ENCODE measurements at places on chromosomes 6 and 20.

DNA sequence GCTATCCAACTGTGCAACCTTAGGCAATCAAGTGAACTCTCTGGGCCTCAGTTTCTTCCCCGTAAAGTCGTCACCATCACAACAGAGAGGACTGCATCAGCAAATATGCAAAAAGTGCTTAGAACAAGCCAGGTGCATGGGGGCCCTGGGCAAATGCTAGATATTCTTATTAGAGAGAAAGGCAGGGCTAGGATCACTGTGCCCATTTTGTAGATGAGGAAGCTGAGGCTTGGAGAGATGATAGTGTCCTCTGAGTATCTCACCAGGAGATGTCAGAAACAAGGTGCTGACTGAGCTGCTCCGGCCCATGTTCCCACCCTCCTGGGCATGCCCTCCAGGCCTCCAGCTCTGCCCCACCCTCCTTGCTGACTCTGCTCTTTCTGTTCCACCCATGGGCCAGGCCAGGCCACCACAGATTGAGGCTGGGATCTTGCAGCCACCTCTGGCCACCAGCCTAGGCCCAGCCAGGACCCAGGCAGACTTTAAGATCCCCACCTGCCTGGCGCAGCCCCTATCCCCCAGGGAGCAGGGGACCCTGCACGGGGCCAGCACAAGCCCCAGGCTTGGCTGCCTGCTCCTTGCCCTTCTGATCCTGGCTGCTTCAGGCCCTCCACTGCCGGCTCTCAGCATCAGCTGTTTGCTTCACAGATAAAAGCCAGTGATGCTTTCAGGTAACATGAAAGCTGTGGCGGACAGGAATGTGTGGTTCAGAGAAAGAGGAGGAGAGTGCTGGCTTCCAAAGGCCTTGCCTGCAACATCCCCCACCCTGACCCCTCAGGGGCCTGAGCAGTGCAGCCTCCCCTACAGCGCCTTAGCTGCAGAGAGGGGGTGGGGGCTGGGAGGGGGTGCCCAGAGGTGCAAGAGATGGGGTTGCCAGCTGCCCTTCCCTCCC, 47.6 kb downstream of the GRM4 start:
- no peak for DNase-seq

DNA sequence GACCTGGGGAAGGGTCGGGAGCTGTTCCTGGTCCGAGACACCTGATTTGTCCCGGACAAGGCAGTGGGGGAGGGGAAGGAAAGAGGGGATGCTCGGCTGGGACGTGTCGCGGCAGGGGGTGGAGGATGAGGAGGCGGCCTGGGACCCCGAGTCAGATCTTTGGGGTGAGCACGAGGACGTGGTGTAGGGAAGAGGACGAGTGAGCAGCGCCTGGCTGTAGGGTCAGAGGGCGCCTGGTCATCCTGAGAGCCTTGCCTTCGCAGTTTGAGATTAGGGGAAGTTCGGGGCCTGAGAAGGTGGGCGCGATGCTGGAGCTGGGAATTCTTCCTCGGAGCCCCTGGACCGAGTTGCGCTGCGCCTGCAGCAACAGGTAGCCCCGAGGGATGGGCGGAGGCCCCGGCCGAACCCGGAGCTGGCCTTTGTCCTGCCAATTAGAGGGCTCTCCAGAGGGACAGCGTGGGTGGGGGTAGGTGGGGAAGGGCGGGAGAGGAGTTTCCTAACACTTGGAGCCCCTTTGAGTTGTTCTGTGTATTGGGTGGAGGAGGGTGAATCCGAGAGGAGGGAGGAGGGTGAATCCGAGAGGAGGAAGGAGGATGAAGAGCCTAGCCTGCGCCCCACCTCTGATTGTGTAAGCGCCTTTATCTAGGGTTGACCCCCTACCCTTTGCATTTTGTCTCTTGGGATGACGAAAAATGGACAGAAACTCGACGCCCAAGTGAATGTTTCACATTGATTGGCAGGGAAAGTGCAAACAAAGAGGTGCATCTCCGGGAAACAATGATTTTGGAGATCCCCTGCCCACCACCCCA, 72.0 kb downstream of the SOX4 start:
- no peak for DNase-seq

DNA sequence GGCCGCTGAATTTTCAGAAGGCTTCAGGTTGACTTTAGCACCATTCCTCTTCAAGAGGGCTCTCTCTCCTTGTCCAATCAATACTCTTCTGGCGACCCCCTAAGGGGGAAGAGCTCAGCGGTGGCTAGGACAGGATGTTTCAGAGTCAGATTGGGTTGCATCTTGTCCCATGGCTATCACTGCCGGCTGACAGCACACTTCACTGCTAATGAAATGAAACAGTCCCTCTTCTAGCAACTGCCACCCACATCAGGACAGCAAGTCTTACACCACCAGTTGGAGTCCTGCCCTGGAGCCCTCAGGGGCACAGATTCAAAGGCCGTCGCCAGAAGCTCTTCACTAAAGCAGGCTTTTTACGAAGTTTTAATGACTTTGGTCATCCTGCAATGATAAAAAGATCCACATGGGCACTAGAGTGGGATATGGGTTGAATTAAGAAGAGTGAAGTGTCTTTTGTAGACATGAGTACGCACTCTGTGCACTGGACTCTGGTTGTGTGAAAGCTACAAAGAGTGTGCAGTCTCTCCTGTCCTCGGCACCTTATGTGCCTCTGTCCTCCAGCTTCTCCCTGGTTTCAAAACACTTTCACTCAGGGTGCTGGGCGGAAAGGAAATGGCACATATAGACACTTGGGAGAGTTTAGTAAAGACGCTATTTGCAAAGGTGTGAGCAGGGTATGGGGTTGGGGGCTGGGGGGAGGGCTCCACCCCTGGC, 66.1 kb upstream of the SLC22A16 start:
- DNase-seq = no peak

GRCh38 chr6:152267967-152268845, 369.0 kb downstream of the SYNE1 start:
- peak; percentile 27 for DNase-seq

- no peak for DNase-seq
These were observed 689.3 kb upstream of the FLRT3 start for GRCh38 chr20:15026759-15027158.

- no peak for DNase-seq
These were observed 281.5 kb downstream of the TSHZ2 start for GRCh38 chr20:53253668-53254067.

DNA sequence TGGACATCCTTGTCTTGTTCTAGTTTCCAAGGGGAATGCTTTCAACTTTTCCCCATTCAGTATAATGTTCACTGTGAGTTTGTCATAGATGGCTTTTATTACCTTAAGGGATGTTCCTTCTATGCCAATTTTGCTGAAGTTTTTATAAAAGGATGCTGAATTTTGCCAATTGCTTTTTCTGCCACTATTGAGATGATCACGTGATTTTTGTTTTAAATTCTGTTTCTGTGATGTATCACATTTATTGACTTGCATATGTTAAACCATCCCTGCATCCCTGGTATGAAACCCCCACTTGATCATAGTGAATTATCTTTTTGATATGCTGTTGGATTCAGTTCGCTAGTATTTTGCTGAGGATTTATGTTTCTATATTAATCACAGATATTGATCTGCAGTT, 130.6 kb upstream of the TAB2 start:
- no peak for DNase-seq

DNA sequence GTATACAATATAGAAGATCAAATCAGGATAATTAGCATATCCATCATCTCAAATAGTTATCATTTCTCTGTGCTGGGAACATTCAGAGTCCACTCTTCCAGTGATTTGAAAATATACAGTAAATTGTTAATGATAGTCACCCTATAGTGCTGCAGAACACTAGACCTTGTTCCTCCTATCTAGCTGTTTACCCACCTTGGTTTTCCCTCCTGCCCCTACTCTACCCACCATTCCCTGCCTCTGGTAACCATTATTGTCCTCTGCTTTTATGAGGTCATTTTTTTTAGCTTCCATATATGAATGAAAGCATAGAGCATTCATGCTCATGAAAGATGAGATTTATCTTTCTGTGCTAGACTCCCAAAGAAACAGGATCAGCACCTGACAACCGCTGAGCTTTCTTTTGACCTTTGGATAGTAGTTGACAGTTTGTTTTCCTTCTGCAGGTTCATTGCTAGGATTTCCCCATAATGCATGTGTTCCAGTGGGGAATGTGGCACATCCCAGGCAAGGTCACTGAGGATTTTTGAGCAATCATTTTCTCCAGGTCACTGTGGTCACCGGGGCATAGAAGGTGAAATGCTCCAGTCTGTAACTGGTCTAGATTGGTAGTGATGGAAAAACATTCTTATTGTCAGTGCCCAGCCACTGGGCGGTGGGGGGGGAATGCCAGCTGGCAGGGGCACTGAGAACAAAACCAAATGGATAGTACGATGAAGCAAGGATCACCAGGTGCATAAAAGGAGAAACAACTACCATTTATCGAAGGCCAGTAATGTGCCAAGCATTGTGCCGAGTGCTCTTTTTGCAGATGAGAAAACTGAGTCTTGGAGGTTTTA, 33.6 kb upstream of the BCAS1 start:
- DNase-seq = no peak

DNA sequence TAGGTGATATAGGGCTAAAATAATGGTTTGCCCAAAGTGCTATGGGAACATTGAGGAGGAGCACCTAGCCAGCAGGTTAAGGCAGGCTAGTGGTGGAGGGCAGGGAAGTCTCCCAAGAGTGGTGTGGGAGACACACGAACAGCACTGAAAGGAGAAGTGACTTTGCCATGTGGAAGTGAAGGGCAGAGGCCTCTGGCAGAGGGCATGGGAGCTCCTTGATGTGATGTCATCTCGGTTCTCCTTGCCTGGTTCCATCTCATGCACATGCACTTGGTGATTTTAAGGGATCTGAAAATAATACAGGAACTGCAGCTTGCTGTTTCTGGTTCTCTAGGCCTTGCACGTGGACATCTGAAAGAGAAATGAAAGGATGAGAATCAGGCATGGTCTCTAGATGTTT, 4.7 kb upstream of the MAP3K4 start:
- DNase-seq = no peak

GRCh38 chr20:49630396-49630951, 62.5 kb upstream of the PTGIS start:
- no peak for DNase-seq

DNA sequence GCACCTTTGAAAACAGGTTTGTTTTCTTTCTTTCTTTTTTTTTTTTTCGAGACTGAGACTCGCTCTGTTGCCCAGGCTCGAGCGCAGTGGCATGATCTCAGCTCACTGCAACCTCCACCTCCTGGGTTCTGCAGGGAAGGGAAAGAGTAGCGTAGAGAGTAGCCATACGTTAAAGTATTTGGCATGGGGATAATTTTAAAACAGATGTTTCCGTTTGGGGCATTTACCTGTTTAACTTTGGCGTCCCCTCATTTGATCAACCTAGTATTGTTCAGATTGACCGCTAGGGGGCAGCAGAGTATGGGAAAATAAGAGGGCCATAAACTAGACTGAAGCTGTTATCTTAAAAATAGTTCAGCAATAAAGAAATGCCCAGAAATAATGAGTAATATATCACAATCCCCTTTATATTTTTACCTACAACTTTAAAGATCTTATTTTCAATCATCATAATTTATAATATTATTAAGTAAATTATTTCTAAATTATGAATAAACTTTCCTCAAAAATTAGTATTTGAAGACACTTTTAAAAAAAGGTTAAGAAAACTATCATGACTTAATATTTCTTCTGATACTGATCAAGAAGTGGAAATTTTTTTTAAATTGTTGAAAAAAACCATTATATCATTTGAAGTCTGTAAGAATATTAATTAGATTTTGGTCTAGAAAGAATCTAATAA, 7.6 kb upstream of the TAAR9 start:
- DNase-seq = peak; percentile 66

DNA sequence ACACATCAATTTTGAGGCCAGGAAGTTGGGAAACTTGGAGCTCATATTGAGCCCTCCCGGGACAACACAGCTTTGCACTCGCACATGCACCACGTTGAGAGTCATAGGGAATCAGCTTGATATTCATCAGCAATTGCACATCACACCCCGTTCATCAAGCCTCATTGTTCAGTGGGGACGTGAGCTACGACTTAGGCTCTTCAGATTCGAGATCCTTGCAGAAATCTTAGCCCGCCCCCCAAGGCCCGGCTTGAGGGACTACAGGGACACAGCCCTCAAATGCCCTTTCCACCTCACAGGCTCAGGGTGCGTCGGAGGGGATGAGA, 93.0 kb upstream of the MAFB start:
- DNase-seq = no peak

DNA sequence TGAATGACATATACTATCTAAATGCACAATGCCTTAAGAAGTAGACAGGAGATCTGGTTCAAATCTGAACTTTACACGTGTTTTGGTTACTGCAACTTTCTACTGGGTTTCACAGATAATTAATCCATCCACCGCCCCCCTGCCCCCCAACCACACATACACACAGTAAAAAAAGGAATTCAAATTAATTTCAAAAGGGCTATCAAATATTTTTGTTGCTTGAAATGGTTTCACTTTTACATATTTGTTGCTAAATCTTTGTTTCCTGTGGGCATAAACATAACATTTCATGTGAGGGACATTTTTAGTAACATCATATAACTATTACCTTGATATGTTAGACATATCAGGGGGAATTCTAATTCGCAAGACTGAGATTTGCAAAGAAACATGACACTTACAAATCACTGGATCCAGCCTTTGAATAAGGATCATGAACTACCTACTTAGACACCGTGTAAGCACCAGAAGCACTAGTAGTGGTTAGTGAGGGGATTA, 7.5 kb downstream of the NEDD9 start:
- no peak for DNase-seq

- DNase-seq = peak; percentile 83
These were observed 29.6 kb downstream of the SRSF3 start for GRCh38 chr6:36623547-36624459.

DNA sequence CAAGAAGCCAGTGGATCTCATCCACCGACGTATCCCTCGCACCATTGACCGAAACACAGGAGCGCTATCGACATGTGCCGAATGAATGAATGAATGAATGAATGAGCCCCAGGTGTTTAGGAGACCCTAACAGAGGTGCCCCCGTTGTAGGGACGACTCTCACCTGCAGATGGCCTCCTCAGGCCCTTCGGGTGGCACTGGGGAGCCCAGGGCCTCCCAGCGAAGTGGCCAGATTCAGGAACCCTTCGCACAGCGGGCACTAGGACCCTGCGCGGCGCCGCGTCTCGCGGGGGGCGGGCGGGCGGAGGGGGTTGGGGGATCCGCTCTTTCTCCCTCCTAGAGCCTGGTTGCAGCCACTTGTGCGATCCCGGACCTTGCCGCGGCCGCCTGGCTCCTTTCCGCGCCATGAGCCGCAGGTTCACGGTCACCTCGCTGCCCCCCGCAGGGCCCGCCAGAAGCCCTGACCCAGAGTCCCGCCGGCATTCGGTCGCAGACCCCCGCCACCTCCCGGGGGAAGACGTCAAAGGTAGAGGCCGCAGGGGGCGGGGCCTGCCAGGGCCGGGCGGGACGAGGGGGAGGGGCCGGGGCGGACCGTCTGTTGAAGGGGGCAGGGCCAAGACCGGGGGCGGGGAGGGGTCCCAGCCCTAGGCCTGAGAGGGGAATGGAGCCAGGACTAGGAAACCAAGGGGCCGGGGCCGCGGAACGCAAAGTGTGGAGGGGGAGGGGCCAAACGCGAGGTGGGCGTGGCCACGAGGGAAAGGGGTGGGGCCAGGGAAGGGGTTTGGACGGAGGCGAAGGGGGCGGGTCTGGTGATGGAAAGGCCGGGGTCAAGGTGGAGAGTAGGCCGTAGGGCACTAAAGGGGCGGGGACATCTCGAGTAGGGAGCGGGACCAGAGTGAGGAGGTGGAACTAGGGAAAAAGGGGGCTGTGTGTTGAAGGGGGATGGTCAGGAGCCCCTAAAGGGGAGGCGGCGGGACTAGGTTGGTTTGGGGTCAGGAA, 7.4 kb upstream of the SLC12A5 start:
- DNase-seq = peak; percentile 67

- peak; percentile 70 for DNase-seq
These were observed 25.6 kb upstream of the FUCA2 start for GRCh38 chr6:143536866-143537691.
